ENCODE measurements at places on chromosomes 4 and X.
A peak's percentile ranks its signal among the peaks of the same experiment; 100 is the strongest.

DNA sequence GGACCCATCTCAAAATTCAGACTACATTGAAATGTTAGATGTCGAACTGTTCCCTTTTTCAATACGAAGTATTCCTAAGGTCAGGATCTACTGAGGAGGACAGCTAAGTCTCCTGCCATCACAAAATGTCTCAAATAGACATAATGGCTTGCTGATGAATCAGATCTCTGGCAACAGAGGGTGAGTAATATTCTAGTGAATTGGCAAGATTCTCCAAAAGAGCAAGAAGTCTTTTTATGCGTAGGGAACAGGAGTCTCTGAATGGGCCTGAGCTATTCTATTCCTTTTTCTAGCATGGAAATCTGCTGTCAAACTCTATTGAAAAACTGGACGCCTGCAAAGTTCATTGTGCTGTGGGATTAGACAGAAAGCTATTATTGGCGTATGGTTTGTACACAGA lies 145.4 kb downstream of the FNIP2 start:
- no peak for DNase-seq

- no peak for DNase-seq
Measured at GRCh38 chr4:119310826-119311225, 11.1 kb downstream of the FABP2 start.

DNA sequence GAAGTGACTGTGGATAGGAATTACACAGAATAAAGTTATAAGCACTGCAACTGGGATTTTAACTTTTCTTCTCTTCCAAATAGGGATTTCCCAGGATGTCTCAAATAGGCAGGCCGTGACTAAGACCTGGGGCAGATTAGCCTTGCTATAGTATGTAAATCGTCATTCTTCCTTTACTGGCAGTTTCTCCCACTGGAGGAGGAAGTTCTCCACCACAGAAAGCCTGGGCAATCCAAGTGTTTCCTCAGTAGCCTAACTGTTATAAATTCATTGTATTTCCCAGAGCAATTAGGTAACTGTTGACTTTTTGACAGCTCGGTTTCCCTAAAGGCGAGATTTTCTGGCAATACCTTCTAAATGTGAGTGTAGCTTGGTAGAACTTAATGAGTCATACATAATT lies at the start of gene TNIP3:
Gene TNIP3 (minus strand): TSS at position 31 of the 400 bp plus-strand sequence. CDS start 196 bp downstream, outside the sequence.
- no peak for DNase-seq

DNA sequence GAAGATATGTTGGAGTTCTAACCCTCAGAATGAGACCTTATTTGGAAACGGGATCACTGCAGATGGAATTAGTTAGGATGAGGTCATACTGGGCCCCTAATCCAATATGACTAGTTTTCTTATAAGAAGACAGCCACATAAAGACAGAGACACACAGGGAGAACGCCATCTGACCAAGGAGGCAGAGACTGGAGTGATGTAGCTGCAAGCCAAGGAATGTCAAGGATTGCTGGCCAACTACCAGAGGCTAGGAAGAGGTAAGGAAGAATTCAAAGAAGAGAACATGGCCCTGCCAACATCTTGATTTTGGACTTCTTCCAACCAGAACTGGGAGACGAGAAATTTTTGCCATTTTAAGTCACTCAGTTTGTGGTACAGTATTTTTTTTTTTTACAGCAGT lies 152.8 kb upstream of the DIPK2B start:
- no peak for DNase-seq

- no peak for DNase-seq
Measured at GRCh38 chr4:67694662-67695061, 6.3 kb downstream of the UBA6 start.

GRCh38 chr4:83282049-83282535 lies 2.5 kb downstream of the COQ2 start:
- DNase-seq, result no peak

- DNase-seq, result no peak
Measured at GRCh38 chr4:179040259-179040658, 1598.0 kb upstream of the AGA start.

GRCh38 chr4:41122775-41123174 lies 91.6 kb downstream of the APBB2 start:
- DNase-seq, result no peak

DNA sequence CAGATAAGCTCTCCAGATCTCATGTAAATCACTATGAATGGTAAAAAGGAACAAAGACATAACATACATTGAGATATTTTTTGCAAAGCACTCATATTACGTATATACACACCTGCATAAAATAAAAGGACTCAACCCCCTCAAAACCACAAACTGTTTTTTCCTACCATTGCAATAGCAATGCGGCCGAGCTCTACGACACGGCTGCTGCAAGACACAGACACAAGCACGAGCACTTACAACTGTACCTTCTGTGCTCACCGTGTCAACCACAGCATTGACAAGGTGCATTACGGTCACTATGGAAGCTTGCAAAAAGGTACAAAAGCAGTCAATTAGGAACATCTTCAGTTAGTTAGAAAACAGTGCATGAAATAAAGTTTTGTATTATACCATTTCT lies 37.1 kb upstream of the MTNR1A start:
- DNase-seq, result no peak

- DNase-seq, result no peak
Measured at GRCh38 chr4:89661173-89661899, 175.6 kb downstream of the SNCA start.

DNA sequence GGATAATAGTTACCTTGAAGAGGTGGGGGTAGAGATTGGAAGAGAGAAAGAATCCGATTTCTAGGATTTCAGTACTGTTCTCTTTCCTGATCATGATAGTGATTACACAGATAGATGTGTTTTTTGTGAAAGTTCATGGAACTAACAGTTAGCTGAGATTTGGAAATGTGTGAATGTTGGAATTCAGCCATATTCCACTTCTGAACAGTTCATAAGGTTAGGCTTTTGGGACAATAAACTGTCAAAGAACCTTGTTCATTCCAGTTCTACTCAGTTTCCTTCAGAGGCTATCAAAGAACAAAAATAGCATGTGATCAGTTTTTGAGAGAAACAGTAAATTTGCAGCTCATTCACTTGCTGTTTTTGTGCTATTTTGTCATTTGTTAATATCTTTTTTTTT lies 43.6 kb downstream of the RUFY3 start:
- no peak for DNase-seq

DNA sequence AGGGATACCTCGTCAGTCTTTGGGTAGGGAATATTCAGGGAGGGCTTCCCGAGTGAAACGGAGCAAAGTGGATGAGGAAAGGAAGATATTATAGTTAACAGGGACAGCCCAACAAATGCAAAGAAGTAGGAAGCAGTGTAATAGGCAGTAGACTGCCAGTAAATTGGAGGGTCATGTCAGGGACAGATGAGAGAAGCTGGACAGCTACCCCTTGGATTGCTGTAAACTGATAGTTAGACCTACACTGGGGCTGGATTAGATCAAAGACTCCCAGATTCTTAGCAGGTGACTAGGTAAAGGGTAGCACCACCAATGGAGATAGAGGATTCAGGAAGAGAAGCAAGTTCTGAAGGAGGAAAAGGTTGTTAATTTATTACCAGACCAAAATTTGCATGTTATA lies 48.0 kb downstream of the NPNT start:
- no peak for DNase-seq

DNA sequence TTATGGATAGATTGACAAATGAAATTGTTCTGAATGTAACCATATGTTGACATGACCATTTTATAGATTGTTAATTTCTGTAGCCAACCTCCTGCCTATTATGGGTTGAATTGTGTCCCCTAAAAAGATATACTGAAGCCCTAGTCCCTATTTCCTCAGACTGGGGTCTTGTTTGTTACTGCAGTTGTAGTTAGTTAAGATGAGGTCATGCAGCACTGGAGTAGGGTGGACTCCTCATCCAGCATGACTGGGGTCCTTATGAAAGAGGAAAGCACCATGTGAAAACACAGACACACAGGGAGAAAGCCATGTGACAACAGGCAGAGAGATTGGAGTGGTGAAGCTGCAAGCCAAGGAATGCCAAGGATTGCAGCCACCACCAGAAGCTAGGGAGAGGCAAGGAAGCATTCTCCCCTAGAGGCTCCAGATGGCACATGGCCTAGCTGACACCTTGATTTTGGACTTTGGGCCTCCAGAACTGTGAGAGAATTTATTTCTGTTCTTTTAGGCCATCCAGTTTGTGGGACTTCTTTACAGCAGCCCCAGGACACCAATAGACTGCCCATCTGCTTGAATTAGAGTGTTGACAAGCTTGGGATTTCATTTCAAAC lies 14.0 kb downstream of the MTM1 start:
- DNase-seq, result no peak

- no peak for DNase-seq
Measured at GRCh38 chr4:152719291-152719690, 39.5 kb upstream of the TMEM154 start.

DNA sequence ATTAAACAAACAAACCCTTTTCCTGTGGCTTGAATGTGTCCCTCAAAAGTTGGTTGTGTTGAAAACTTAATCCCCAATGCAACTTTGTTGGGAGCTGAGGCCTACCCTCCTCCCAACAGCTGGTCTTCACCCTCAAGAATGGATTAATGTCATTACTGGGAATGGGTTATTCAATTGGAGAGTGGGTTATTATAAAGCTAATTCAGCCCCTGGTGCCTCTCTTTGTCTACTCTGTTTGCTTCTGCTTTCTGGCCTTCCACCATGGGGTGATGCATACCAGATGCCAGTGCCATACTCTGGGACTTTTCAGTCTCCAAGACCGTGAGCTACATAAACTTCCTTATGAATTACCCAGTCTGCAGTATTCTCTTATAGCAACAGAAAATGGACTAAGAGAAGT lies 706.5 kb downstream of the CCSER1 start:
- no peak for DNase-seq

DNA sequence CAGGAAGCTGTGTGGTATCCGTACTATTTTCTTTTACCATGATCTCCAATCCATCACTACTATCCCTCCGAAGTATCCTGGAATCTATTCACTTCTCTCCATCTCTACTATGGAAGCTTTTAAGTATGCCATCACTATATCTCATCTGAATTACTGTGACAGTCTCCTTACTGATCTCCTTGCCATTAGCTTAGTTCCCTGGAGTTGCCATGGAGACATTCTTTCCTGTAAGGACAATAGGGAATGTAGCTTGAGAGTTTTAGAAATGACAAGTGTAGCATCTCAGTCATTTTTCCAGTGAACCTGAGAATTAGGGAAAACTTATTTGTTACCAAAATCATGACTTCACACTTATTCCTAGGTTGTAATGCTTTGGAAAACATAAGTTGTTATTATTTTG lies 86.3 kb downstream of the HPGD start:
- no peak for DNase-seq

DNA sequence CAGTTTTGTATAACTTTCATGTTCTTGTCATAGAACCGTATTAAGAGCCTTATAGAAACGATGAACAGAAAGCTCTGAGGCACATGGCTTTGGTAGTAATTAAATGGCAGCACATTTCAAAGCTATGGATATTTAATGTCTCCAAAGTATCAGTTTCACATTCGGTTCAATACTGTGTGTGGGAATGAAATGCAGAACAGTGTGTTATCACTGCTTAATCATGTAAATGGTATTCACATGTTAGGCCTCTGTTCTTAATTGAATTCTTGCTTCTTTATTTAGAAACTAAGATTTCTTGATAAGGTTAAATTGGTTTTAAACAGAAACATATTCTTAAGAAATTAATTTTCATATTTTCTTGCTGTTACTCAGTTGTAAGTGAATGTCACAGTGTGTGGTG lies 701.0 kb upstream of the PITX2 start:
- no peak for DNase-seq

DNA sequence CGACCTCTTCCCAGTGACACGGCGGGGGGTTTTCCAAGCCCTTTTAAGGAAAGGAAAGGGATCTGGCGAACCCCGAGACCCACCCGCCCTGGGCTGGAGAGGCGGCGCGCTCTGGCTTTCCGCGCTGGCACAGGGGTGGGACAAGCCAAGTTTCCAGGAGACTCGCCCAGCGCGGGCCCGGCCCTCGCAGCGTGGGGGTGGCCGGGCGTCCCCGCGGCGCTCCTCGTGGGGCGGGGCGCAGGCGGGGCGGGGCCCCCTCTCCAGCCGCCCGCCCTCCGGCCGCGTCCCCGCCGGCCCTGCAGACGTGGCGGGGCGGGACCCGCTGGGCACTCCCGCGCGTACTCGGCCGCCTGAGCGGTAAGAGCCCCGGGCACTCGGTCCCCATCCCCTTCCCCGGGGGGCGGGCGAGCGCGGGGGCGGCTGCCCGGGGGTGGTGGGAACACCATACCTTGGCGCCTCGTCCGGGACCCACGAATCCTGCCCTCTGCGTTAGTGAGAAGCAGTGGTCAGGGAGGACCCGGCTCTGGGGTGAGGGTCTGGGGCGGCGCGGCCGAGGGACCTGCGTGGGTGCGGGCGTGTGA lies at the start of gene FAM114A1:
Gene FAM114A1 (plus strand): TSS at position 329 of the 581 bp plus-strand sequence. CDS start 10,273 bp downstream, outside the sequence.
- peak; percentile 50 for DNase-seq

- no peak for DNase-seq
Measured at GRCh38 chr4:110540581-110540980, 64.6 kb downstream of the ENPEP start.

GRCh38 chr4:168212656-168213055 lies 105.9 kb downstream of the DDX60 start:
- no peak for DNase-seq

- no peak for DNase-seq
Measured at GRCh38 chr4:7747062-7747385, 192.6 kb downstream of the AFAP1 start.
